ENCODE measurements at places on chromosomes 12 and 14.

DNA sequence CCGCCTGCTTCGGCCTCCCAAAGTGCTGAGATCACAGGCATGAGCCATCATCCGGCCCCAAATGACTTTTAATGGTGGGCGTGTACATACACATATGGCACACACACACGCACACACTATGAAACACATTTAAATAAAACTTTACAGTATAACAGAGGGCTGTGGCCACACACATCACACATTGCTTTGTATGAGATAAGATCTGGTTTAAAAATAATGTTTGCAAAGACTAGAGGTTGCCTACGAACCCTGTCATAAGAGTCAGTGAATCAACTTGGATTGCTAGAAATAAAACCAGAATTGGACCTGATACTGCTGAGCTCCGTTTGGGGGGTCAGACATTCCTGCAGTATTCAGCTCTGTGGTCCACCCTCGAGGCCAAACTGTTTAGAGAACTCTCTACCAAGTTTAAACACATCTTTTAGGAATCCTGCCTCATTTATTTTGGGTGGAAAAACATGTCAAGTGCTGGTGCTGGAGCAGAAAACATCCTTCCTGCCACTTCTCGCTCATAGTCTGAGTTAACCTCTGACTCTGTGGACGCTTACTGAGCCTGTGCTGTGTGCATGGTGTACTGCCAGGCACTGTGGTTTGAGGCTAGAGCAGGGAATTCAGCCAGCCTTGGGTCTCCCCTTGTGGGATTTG lies 47.8 kb upstream of the EML1 start:
- no peak for DNase-seq

- DNase-seq: no peak
Observed at GRCh38 chr12:107459641-107460040, 226.0 kb upstream of the PWP1 start.

DNA sequence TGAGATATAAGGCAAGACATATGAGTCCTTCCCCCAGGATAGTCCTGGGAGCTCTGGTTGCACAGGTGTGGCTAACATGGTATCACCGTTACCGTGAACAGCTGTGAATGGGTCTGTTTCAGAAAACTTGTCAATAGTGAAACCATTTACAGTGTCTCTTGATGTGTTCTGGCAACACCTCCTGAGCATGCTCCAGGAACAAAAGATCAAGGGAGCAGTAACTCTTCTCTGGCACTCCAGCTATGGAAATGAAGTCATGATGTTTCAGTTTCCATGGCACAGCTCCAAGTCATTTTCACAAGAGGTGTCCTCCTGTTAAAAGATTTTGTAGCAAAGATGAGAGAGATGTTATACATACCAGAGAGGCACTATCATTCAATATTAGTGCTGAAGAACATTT lies 253.7 kb downstream of the SNAPC1 start:
- no peak for DNase-seq

- DNase-seq: no peak
Observed at GRCh38 chr12:12520273-12520672, 42.4 kb downstream of the DUSP16 start.

DNA sequence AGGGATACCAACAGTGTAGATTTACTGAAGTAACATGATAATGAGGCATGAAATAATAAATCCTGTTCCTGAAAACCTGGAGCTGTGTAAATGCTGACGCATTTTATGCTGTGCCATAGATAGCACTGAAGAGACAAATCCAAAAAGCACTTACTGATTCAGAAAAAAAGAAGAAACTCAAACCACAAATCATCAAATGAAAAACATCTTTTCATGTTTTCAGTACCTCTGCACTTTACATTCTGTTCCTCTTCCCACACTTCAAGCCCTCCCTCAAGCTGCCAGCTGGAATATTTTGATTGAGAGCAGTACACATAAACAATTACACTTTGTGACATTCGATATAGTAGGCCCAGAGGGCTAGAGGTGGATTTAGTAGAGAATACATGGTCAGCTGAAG lies 362.3 kb downstream of the NAV3 start:
- DNase-seq: no peak

- DNase-seq: no peak
Observed at GRCh38 chr14:55913324-55914025, 204.7 kb upstream of the PELI2 start.

- no peak for DNase-seq
Observed at GRCh38 chr14:51211149-51211548, 28.9 kb upstream of the TMX1 start.

GRCh38 chr12:109130297-109131153 lies 14.1 kb downstream of the ACACB start:
- no peak for DNase-seq

DNA sequence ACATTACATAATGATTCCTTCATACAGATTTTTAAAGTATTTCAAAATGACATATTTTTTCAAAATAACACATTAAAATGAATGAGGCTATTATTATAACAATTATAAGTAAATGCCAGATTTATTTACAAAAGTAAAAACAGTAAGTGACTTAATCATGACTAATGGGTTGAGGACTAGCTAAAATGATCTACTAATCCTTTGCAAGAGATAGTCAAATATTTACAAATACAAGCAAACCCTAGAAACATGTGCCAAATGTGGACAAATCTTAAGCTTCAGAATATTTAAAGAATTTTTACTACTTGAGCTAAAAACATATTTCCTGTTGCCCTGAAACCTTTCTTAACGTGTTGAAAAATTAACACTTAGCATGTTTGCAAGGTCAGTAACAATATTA lies 74.8 kb downstream of the KIF21A start:
- DNase-seq: no peak

GRCh38 chr12:124217508-124218242 lies 77.2 kb upstream of the RFLNA start:
- no peak for DNase-seq

DNA sequence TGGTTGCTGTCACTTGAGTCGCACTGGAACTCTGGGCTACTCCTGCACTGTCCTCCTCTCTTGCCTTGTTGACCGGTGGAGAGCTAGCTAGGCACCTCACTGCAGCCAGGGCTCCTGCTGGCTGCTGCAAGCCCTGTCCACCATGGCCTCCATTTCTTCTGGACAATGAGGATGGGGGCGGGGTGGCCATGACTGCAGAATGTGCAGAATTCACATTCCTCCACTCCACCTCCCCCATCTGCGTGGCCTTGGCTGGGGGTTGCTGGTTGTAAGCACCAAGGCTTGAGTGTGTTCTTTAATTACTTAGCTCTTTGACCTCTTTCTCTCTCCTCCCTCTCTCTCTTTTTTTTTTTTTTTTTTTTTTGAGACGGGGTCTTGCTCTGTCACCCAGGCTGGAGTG lies 248.5 kb downstream of the PCNX1 start:
- no peak for DNase-seq

DNA sequence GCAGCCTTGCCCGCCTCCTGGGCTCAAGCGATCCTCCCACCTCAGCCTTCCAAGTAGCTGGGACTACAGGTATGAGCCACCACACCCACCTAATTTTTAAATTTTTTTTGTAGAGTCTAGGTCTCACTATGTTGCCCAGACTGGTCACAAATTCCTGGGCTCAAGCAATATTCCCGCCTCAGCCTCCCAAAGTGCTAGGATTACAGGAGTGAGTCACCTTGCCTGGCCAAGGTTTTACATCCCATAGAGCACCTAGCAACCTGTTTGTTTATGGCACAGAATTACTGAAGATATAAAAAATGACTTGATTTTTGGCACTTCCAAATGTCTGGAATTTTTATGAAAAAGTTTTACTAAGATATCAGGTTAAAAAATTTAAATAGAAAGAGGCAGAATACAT lies 16.5 kb downstream of the MYO1A start:
- DNase-seq: no peak

DNA sequence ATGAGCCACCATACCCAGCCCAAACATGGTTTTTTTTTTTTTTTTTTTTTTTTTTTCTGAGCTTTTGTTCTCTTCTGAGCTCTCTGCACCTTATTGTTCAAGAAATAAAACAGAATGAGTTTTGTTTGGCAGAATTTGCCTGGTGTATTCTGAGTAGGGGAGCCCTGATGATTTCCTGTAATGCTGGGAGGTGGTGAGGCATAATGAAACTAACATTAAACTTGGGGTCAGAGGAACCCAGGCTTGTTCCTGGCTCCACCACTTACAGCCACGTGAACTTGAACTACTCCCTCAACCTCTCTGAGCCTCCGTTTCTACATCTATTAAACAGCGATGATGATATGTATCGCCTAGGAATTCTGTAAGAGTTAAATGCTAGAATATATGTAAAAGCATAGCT lies 276.3 kb upstream of the CRY1 start:
- DNase-seq: no peak

DNA sequence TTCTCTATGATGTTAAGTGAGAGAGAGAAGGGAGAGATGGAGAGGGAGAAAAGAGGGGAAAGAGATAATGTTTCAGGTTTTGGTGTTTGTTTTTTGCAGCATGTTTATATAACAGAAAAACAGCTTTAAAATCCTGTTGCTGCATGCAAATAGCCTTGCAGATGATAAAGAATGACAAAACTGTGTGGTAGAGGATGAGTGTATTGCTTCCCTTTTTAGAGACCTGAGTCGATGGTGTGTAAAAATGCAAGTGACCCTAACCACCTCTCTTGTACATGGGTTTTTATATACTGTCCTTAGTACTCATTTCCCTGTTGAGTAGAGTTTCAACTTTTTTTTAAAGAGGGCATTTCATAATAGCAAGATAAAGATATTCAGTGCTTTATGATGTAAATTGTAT lies 249.1 kb downstream of the AKAP6 start:
- DNase-seq: no peak

DNA sequence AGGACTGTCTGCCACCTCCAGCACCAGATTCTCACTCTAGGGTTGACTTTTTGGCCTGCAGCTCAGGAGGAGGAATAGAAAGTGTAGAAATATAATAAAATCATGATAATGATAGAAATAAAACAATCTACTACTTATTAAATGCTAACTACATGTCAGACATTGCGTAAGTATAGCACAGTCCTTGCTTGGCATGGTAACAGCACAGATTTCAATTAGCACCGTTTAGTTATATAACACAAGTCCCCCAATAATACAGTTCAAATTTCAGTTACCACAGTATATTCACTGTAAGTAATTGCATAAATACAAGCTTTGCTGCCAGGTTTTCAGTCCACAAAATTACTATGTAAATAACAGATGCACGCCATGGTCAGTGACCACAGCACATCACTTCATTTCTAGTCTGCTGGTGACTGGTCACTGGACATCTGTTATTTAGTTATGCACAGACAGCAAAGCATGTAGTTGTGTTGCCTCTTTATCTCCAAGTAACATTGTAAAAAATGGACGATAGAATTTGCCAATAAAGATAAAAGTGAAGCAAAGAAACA lies 6.5 kb upstream of the GLT8D2 start:
- no peak for DNase-seq

GRCh38 chr14:50834802-50835276 lies 3.9 kb upstream of the NIN start:
- DNase-seq: no peak

GRCh38 chr12:124663206-124663605 lies 95.8 kb upstream of the NCOR2 start:
- no peak for DNase-seq

GRCh38 chr14:58560208-58560607 lies 77.6 kb upstream of the DACT1 start:
- DNase-seq: no peak

- DNase-seq: no peak
Observed at GRCh38 chr12:123465084-123465483, 7.1 kb downstream of the SNRNP35 start.

- DNase-seq: peak; percentile 58
Observed at GRCh38 chr14:101628471-101628966, 67.2 kb downstream of the DIO3 start.

DNA sequence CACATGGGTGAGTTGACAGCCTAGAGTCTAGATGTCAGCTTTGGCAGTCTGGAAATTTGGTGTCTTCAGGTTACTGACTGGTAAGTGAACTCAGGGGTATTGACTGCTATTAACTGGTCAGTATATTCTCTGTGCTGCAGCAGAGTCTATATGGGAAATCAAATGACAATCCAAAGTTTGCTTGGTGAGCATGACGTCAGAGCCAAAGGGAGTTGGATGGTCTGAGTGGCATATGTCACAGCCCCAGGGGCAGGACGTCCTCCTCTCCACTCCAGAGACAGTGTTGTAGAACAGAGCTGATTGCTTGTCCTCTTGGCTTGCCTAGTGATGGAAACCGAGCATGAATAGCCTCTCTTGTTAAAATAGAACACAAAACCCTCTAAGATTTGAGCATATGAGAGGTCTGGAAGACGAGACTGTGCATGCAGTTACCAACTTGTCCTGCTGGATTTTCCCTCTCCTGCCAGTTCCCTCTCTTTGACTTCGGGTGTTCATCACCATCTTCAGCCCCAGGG lies 3.3 kb upstream of the TBC1D30 start:
- DNase-seq: no peak

DNA sequence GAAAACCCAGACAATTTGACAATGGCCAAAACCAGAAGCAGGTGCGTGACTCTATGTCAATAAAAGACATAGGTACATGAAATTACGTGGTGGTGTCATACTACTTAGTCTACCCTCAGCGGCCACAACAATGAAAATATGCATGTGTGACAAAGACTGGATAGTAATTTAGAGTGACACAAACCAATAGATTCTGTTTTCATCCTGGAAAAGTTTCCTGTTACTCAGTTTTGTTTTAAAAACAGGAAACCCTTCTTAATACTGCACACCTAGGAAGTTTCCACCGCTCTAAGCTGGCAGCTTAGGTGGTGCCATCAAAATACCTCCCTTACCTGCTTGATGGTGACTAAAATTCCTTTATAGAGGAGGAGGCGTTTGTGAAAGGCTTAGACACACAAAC lies 15.1 kb downstream of the POU6F1 start:
- DNase-seq: no peak

DNA sequence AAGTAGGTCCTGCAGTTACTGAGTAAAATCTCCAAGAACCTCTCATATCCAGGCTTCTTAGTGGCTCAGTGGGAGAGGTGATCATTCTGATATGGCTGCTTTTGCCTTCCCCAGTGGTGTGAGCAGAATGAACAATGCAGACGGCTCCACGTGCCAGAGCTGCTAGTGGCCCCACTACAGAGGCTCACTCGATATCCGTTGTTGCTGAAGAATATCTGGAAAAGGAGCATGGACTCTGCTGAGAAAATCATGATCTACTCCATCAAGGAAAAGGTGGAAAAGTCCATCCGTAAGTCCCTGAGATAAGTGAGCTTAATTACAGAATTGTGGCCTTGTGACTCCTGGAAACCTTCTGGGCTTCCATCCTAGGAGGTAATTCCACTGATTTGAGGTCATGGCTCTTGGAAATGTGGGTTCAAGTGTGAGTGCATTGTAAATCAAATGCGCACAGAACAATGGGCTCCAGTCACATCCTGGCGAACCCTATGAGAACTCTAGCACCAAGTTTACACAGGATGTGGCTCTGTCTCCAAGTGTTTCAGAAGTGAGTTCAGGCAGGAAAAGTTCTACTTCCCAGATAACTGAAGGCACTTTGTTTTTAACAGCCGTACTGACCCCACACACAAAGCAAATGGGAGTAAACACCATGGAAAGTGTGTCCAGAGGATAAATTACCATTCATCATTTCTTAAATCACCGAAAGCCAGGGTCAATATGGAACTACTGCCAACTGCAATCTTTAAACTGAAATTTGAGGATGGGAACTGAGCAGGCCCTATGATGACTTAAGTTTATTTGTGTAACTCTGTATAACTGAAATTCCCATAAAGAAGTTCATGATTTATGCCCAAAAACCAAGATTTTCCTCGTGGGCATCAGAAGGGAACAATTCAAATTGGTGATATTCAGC lies 51.4 kb downstream of the PLEKHG7 start:
- no peak for DNase-seq

- DNase-seq: no peak
Observed at GRCh38 chr12:71576496-71576895, 87.2 kb downstream of the ZFC3H1 start.

GRCh38 chr12:3634348-3634747 lies 118.6 kb downstream of the CRACR2A start:
- DNase-seq: no peak

- no peak for DNase-seq
Observed at GRCh38 chr12:97797473-97797872, 334.9 kb downstream of the RMST start.

All from stimulated activated CD8-positive, alpha-beta memory T cell treated with anti-CD3 and anti-CD28 coated beads, Interleukin-2, amount 100 ng/mL, for 1 hour (primary cell).